ENCODE measurements at places on chromosomes 1 and 21.

DNA sequence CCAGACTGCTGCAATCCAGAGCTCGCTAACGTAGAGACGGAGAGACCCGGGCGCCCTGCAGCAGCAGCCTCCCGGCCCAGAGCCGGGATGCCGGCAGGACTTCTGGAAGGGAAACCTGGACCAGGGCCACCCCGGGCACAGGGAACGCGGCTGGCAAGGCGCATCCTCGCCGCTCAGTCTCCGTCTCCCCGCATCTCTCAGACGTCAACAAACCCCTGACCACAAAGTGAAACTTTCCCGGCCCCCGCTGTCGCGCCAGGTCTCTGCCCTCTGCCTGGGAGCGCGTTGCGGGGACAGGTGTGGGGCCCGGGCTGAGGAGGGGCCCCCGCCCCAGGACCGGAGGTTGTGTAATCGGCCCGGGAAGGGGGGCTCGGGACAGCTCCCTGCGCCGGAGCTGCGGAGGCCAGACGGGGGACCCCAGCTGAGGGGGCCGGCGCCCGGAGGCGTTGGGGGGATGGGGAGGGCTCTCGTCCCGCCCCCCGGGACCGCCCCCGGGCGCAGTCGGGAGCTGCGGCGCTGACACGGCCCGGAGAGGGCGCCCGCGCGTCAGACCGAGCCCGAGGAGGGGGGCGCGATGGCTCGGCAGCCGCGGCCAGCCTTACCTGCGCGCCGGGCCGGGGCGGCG lies 116.6 kb upstream of the HIVEP3 start:
- DNase-seq: no peak

DNA sequence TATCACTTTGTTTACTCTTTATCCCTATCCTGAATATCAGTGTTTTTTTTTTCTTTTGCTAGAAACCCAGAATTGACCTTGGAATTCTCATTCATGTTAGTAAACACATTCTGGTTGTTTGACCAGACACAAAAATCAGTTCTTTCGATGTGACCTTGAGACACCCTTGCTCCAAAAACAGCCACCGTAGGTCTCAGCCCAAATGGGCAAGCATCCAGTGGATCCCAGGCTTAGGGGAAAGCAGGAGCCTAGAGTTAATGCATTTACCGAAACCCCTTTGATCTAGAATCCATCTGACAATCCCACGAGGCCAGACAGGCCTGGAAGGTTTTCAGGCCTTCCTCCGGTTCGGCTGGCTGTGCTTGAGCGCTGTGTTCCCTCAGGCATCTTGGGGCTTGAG lies 47.6 kb downstream of the IRF2BP2 start:
- no peak for DNase-seq

DNA sequence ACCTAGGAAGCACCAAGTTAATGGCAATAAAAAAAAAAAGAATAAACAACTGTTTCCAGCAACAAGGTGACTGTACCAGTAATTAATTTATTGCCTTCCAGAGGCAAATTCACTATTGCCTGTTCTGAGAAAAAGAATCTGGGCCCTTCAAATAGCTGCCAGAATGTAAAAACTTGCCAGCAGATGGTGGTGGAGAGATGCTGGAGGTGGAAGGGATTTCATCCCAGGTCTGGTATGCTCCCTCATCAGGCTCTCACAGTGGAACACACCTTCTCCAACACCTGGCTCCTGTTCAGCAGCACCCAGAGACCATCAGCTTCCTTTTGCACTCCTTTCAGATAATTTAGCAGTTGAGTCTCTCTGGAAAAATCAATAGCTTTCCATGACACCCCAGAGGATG lies 792.9 kb upstream of the ADAMTS5 start:
- no peak for DNase-seq

DNA sequence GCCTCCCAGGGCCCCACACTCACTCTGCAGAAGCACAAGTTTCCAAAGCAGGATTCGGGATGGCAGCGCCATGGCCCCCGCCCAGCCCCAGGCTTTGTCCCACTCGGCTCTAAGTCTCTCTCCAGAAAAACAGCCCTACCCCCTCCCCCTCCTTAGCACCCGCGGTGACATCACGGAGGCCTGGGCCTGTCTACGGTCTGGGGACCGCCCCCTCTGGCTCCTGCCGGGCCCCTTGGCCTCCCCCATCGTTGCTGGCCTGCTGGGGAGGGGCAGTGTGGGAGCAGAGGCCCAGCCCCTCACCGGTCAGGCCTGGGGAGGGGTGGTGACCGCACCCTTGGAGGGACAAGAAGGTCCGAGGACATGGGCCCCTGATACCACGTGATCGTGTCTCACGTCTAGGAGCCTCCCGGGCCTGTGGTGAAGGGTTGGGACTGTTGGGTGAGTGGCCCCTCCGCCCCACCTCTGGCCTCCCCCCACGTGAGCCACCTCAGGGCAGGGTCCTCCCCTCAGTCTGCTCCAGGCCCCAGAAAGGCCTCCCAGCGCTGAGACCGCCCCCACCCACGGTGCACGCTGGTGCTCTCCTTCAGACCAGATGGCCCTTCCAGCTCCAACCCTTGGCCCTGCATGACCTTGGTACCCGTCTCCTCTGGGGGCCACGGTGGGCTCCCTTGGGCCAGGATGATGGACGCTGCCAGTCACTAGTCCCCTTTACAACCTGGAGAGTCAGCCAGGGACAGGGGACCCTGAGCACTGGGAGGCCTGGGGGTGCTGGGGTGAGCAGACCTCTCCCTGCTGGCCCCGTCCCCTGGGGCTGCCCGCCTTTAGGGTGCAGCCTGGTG lies at the start of gene MXRA8:
Gene MXRA8, minus strand, starts transcription at position 123 of the 839 bp plus-strand sequence. Its CDS starts 51 bp downstream, at position 72.
- DNase-seq: no peak

DNA sequence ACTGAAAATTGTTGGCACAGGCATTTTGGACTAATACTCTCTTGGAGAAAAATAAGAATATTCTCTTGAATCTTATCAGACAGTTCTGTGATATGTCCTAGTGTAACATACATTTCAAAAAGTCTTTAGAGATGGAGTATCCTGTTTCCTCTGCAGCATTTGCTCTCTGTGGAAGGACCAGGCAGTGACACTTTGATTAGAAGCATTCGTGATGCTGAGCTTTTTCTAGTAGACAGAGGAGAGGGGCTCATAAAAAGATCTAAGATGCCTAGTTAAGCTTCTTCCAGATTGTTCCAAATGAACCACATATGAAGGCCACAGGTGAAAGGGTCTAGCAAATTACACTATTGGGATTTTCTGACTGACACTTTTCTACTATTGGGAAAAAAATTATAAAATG lies 120.3 kb downstream of the C1orf21 start:
- no peak for DNase-seq

DNA sequence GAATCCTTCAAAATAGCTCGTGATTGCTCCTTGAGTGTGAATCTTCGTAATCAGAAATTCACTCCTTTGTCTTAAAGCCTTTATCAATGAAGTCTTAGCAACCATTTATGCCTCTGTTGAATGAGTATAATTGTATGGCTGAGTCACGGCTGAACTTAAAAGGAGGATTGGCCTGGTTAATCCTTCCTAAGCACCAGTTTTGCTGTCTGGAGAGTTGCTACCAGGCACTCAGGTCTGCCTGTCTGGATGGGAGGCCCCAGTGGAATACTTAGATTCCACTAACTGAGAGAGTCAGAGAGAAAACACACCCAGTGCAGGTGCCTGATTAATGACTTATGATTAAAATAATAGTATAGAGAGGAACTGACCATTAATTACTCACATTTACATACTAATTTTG lies 7.6 kb upstream of the HHAT start:
- no peak for DNase-seq

DNA sequence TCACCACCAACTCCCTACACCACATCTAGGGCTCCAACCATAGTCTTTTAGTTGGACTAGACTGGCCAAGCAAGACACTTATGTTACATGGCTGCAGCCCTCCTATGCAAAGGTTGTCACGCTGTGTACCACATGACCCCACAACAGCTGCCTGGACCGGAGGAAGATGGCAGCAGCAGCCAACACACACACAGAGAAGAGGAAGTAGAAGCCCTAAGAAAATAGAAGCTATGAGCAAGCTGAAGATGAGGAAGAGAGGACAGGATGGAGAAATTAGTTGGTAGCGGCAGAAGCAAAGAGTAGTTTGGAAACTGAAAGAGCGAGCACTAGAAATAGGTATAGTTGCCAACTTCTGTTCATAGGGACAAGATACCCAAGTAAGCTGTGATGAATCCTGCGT lies 60.8 kb upstream of the RALGPS2 start:
- DNase-seq: no peak

- no peak for DNase-seq
These were observed 127.5 kb downstream of the UCK2 start for GRCh38 chr1:165954940-165955339.

DNA sequence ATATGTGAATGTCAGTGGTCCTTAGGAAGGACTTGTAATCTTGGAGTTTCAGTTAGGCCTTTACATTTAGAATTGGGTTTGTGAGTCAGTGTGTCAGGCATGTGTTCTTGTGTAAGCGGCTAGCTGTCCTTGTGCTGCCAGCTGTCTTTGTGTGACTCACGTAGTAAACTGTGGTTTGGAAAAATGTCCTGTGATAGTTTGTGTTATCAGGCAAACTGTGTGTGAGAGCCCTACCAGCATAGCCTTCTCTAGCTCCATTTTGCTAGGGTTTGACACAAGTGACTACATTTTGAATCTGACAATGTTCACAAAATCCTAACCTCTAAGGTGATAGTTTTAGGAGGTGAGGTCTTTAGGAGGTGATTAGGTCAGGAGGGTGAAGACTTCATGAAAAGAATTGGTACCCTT lies 6.9 kb upstream of the SLC35D1 start:
- no peak for DNase-seq

DNA sequence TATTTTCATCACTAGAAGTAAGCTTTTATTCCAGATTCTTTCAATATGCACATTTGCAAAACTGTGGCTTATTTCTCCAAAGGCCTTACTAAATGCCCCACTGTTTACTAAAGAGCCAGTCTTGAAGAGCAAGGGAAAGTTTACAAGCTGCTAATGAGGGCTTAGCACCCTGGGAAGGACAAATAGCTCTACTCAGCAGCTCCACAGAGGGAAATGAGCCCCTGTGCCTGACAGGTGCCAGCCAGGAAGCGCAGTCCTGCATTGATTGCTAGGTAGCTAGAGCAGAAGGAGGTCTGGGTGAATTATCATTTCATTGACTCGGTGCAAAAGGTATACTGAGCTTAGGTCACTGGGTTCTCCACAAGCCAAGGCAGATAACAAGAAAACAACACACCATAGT lies 307.0 kb downstream of the SETD4 start:
- no peak for DNase-seq

DNA sequence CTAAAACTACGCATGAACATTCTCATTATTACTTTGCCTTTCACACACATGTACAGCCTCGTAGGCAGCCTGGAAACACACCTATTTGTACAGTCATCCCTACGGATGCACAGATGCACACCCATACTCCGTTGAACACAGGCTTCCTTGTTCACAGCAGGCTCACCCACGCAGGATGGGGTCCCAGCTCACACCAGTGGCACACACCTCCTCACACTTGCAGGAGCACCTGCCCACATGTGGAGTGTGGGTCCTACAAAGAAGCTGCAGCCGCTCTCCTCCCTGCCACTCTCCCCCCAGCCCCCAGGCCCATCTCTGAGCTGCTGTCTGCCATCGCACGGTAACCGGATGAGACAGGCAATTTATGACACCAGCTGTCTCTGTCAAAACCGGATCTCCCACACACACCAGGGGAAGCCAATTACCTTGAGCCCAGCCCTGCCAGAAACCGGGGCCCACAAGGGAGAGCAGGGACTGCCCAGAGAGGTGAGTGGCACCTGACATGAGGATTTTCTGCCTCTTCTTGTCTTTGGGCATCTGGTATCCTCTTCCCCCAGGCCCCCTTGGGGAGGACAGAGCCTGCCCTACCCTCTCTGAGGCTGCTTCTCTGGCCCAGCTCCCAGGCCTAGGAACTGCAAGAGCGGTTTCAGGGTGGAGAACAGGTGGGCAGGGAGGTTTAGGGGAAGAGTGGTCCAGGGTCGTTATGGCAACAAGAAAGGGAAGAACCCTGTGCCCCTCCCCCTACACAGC lies 175.4 kb downstream of the IGSF21 start:
- no peak for DNase-seq
